ENCODE measurements at places on chromosomes 5 and 9.
A peak's percentile ranks its signal among the peaks of the same experiment; 100 is the strongest.

DNA sequence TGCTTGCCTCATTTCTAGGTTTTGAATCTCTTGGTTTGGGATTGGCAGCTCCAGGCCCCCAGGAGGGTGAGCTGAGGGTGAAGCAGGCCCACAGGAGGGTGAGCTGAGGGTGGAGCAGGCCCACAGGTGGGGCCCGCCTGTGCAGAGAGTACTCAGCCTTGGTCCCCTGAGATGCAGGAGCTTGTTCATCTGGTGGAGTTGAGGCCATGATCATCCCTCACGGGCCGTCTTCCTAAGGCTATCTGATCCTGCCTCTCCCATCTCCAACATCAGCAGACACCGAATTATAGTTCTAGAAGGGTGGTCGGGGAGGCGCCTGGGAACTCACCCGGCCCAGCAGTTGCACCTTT, 131.7 kb upstream of the PHYKPL start:
- no peak for DNase-seq

GRCh38 chr5:174045470-174046025, at the start of gene NSG2:
Gene NSG2, plus strand, starts transcription at chr5:174045706. Its CDS starts 1,050 bp downstream, at chr5:174046756.
- DNase-seq = peak; percentile 59

GRCh38 chr5:673831-674629, 19.1 kb downstream of the TPPP start:
- no peak for DNase-seq

- DNase-seq = no peak
Measured at GRCh38 chr5:124342027-124342471, 404.4 kb downstream of the ZNF608 start.

- DNase-seq = no peak
Measured at GRCh38 chr9:31445960-31446359, 938.5 kb upstream of the ACO1 start.

- DNase-seq = no peak
Measured at GRCh38 chr5:89942171-89942570, 467.4 kb downstream of the CETN3 start.

DNA sequence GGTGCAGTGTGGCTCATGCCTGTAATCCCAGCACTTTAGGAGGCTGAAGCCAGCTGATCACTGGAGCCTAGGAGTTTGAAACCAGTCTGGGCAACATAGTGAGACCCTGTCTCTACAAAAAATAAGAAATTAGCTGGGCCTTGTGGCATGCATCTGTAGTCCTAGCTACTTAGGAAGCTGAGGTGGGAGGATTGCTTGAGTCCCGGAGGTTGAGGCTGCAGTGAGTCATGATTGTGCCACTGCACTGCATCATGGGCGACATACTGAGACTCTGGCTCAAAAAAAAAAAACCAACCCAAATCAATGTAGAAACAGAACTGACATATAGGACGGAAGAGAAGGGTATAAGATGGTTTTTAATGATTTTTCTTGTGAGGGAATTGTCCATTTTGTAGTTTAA, 27.7 kb downstream of the G3BP1 start:
- DNase-seq = peak; percentile 37

DNA sequence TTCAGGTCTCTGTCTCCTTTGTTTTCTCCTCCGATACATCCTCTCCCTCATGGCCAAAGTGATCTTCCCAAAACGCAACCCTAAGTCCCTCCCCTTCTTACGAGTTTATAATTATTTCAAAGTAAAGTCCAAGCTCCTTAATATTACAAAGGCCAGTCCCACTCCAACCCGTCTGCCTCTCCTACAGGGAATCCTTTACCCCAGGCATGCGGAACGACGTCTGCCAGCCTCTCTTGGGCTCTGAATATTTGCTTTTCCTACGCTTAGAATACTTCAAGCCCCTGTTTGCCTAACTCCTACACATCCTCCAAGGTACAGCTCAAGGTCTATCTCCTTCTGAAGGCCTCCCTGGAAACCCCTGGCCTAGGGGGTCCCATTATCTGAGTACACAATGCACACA, 246.4 kb downstream of the SLIT3 start:
- DNase-seq = no peak

GRCh38 chr9:133797406-133798105, 59.4 kb upstream of the SARDH start:
- DNase-seq = no peak

GRCh38 chr9:16002816-16003215, 450.0 kb downstream of the CCDC171 start:
- no peak for DNase-seq

Data from activated CD4-positive, alpha-beta memory T cell treated with anti-CD3 and anti-CD28 coated beads for 36 hours (primary cell).